ENCODE measurements at places on chromosomes 3 and 15. TPM values are rescaled to one million over a fixed set of nuclear protein-coding genes. Genes with fewer than 3 reads are reported as not detected.

Gene C2CD4A
- total RNA-seq: not detected

- no peaks in the 10 kb centered on the region for H3K27me3 ChIP-seq
- H3K27ac ChIP-seq: no peak overlapping the region
- H3K4me1 ChIP-seq: peaks cover 11% of the 10 kb centered on the region
- H3K4me3 ChIP-seq: no peak overlapping the region
- no peak for DNase-seq
Measured at GRCh38 chr15:79682851-79683288, 213.9 kb downstream of the MTHFS start.

DNA sequence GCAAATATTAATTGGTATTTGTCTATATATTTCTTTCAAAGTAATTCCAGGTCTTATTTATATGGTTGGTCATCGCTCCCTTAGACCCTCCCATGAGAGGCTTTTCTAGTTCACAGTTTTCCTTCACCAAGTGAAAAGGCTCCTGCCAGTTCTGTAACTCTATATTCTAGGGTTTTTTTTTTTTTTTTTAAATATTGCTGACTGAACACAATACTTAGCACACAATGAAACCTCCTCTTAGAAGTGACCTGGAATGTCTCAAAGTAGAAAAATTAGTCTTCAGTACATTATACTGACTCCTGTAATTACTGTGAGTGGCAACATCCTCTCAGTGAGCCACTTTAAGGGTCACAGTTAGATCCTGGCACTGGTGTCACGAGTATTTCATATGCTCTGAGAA, 48.6 kb upstream of the CDAN1 start:
- no peaks in the 10 kb centered on the region for H3K27me3 ChIP-seq
- no peaks in the 10 kb centered on the region for H3K36me3 ChIP-seq
- H3K27ac ChIP-seq: no peak overlapping the region
- H3K4me1 ChIP-seq: no peaks in the 10 kb centered on the region
- DNase-seq: no peak

GRCh38 chr3:185968168-185968567, 30.4 kb upstream of the TRA2B start:
- no peak for DNase-seq
- no peaks in the 10 kb centered on the region for H3K27me3 ChIP-seq
- no peak overlapping the region for H3K27ac ChIP-seq
- no peaks in the 10 kb centered on the region for H3K36me3 ChIP-seq
